ENCODE measurements at places on chromosomes 7 and 10.

- no peak for DNase-seq
These were observed 595.3 kb upstream of the MGMT start for GRCh38 chr10:128871671-128872231.

DNA sequence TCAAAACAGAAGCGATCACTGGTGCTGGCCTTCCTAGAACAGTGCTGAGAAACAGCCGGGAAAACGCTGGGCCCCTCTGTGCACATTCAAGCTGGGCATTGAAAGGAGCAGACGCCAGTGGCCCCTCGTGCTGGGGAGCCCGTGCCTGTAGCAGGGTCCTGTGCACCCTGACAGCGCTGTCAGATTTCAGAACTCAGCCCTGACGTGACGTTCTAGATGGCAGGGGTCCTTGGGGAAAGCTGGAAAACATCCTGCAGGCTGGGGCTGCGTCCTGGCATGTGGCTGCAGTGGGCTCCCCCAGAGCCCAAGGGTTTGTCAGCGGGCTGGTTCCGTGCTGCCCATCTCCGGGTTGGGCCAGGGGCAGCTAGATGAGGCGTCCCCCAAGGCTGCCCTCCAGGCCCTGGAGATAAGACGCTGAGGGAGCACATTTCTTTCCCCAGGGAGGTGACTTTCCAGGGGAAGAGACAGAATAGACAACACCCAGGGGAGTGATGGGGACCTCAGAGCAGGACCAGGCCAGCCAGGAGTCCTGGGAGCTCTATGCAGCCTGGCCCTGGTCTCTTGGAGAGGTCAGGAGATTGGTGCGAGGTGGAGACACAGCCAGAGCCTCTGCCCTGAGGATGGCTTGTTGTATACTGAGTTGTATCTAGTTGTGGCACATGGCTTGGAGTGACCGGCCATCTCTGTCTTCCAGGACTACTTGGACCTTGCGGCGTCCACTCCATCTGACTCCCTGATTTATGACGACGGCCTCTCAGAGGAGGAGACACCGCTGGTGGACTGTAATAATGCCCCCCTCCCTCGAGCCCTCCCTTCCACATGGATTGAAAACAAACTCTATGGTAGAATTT lies 12.1 kb upstream of the CSGALNACT2 start:
- DNase-seq = no peak

- peak; percentile 52 for DNase-seq
These were observed 193.1 kb downstream of the COBL start for GRCh38 chr7:51123322-51124019.

GRCh38 chr10:6138456-6138855 lies 49.6 kb downstream of the RBM17 start:
- DNase-seq = no peak

- no peak for DNase-seq
These were observed 17.8 kb downstream of the CAV1 start for GRCh38 chr7:116542618-116543017.

GRCh38 chr7:67550801-67551436 lies 554.3 kb downstream of the TYW1 start:
- DNase-seq = no peak

DNA sequence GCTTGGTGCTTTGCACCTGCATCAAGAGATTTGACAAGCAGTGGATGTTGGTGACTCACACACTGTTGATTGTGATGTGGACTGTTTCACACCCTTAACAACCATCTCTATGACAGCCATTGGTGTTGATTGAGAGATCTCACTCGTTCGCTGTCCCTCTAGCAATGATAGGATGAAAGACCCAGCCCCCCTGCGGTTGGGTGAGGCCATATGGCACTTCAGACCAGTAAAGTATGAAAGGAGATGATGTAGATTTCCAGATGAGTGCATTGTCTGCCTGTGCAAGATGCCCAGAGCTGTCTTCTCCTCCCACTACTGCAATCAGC lies 138.7 kb upstream of the PRR15 start:
- no peak for DNase-seq

DNA sequence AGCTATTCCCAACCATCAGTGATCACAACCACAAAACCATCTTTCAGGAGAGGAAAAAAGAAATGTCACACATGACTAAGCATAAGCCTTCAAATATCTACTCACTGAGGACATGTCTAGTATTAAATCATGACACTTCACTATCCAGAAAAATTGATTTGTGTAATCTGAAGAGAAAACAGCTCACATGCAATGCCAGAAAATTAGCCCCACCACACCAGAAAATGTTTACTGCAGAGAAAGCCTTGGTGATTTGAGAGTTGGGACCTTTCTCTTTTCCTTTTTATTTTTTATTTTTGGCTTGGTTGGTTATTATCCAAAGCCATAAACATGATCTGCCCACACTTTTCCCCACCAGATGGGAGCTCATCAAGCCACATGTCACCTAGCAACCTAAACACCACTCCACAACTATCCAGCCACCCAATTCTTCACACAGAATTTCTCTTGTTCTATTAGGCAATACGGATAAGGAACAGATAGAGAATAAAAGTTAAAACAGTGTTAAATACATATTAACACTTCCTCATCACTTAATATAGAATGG lies 3.1 kb downstream of the PARD3 start:
- DNase-seq = no peak

- peak; percentile 3 for DNase-seq
These were observed 222.1 kb downstream of the GLI3 start for GRCh38 chr7:42014625-42015618.

- no peak for DNase-seq
These were observed 122.1 kb upstream of the KMT2E start for GRCh38 chr7:104891949-104892348.

GRCh38 chr10:129628823-129629222 lies 161.8 kb downstream of the MGMT start:
- DNase-seq = no peak

DNA sequence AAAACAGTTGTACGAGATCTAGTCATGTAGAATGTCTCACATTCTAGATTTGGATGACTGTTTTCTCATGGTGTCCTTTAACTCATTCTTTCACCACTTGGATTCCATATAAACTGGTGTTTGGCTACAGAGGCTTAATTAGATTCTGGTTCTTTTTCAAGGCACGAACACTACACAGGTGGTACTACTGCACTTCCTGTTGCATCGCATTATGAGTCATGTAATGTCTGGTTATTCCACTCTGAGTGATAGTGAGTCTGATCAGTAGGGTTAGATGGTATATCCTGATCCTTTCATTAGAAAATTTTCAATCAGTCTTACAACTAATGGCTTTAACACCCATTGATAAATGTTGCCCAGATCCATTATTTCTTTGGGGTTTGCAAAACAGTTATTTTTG lies 11.2 kb upstream of the AKAP9 start:
- DNase-seq = no peak

GRCh38 chr7:85103962-85104361 lies 82.9 kb downstream of the SEMA3D start:
- DNase-seq = no peak

DNA sequence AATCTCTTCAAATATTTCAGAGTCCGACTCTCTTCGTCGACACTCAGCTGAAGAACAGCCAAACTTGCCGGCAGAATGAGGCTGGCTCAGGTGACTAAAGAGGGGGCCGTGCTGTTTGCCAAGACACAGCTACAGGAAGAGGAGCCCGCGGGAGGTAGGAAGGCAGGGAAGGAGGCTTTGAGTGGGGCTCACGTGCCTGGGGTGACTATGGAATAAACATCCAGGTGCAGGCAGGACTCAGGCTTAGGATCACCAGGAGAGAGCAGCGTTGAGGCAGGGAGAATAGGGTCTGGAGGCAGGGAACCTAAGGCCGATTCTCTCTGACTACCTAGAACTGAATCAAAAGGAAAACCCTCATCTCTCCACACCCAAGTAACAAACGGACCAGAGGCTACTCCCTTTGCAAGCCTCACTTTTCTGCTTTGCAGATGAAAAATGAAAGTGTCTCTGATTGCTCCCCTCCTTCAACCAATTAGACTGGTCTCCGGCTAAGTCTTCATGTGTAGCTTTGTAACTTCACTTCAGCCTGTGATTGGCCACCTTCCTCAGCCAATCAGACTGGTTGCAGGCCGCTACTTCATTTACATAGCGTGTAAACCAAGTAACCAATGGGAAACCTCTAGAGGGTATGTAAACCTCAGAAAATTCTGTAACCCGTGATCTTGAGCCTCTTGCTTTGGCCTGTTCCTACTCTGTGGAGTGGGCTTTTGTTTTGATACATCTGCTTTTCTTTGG lies 19.7 kb upstream of the BNIP3 start:
- DNase-seq = no peak

DNA sequence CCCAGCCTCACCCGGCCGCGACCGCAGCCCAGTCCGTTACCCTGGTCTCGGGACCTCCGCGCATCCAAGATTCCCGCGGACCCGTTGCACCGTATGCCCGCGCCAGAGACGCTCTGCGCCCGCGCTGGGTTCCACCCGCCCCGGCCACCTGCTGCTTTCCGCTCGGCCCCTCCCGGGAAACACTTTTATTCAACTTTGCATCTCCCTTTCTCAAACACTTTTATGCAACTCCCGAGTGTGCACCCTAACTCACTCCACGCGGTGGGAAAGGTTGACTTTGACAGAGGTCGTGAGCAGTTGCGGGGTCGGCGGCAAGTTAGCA lies at the start of gene ODAD2:
TSS of gene ODAD2 (minus strand) at position 126 of the 322 bp plus-strand sequence. CDS start 3,937 bp downstream, outside the sequence.
- no peak for DNase-seq

DNA sequence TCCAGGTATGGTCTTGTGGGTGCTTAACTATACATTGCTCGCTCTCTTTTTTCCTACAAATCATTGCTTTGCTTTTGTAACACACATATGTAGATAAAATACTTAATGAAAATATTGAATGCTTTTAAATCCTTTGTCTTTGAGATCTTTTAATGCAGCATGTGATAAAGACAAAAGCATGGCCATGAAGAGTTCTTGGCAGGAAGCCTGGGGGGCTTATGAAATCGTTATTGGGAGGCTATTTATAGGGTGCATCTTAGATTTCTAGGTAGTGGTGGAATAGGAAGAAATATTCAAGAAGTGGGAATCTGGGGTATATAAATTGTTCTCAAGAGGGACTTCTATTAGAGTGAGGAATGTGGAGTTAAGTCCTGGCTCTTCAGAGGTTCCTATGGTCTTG lies 21.9 kb downstream of the UBE2D1 start:
- DNase-seq = no peak

DNA sequence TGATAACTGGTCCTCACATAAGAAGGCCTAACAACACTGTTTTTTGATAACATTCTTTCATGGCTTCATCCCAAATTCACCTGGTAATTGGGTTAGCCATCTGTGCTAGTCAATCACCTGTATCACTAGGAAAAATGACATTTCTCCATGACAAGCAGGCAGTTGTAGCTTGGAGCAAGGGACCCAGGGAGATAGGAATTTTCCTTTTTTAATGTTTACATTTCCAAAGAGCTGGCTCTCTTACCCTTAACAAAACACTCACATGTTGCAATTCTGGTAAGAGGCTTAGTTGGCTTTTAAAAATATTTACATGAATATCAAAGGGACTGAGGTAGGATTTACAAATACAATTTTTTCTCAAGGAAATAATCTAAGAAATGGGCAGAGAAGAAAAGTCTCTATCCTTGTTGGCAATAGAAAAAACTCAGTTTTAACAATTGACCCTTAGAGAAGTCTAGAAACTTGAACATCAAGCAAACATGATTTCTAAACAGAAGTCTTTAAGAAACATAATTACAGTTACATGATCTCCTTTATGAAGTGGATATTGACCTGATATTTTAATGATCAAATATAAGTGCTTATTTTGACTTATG lies 16.1 kb upstream of the AKR1C1 start:
- no peak for DNase-seq

DNA sequence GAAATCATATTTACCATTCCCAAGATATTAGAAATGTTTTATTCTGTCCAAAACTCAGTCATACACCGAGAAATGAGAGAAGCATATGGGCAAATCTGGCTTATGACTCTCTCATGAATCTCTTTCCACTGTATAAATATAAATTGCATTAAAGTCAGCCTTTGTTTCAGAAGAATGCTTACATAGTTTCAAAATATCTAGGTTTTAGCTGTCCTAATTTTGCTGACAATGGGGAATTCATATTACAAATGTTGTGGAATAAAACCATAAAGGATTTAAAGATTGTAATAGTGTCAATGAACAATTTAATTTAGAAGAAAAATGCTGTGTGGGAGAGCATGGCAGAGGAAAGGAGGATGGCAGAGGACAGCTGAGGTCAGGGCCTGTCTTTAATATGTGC lies 185.0 kb upstream of the THSD7A start:
- DNase-seq = no peak

DNA sequence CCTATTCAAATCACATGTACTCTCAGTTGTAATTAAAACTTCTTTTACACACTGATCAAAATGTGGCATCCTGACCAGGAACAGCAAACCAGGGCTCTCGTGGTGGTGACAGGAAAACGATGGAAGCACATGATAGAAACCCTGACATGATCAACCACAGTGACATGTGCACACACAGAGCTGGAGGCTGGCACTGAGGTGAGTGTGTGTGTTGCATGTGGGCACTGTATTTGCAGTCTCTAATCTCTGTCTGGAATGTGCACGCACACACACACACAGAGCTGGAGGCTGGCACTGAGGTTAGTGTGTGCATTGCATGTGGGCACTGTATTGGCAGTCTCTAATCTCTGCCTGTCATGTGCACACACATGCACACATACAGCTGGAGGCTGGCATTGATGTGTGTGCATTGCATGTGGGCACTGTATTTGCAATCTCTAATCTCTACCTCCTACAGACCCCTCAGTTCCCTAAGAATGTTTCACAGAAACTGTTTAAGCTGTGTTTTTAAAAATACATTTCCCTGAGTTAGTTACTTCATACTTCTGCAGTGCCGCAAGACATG lies 406.9 kb downstream of the SFMBT2 start:
- no peak for DNase-seq

DNA sequence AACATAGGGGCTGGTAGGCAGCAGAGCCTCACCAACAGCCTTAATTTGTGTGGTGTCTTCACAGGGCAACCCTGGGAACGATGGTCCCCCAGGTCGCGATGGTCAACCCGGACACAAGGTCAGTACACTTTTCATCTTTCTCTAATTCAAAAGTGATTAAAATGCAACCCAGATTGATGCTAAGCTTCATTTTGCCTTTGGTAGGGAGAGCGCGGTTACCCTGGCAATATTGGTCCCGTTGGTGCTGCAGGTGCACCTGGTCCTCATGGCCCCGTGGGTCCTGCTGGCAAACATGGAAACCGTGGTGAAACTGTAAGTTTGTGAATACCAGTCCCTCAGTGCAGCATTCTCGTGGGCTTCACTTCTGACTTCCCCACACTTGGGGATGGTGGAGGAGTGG lies 30.9 kb downstream of the COL1A2 start:
- no peak for DNase-seq

Data from stimulated activated CD4-positive, alpha-beta T cell treated with anti-CD3 and anti-CD28 coated beads, Interleukin-1b, Interleukin-23, amount 100 ng/mL, for 4 hours (primary cell).